Epithelial cell of esophagus (primary cell): ENCODE measurements at places on chromosomes 16 and 17.
A peak's percentile ranks its signal among the peaks of the same experiment; 100 is the strongest.

DNA sequence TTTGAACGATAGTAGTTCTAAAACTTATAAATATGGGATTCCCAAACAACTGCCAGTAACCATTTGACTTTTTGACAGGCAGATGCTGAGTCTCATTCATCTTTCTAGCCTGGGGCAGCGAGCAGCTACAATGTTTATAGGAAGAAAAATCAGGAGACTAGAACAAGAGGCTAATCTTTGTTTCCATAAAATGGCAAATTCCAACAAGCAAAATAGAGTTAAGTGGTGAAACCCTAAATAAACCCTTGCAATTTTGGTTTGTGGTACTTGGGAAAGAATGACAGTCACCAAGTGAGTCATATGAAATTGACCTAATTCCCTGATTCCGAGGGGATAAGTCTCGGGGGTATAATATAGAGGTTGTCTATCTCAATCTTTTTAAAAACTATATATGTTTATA lies 27.3 kb upstream of the HS3ST2 start:
- no peak for DNase-seq

GRCh38 chr16:12511708-12512107 lies 292.0 kb downstream of the CPPED1 start:
- DNase-seq = no peak

DNA sequence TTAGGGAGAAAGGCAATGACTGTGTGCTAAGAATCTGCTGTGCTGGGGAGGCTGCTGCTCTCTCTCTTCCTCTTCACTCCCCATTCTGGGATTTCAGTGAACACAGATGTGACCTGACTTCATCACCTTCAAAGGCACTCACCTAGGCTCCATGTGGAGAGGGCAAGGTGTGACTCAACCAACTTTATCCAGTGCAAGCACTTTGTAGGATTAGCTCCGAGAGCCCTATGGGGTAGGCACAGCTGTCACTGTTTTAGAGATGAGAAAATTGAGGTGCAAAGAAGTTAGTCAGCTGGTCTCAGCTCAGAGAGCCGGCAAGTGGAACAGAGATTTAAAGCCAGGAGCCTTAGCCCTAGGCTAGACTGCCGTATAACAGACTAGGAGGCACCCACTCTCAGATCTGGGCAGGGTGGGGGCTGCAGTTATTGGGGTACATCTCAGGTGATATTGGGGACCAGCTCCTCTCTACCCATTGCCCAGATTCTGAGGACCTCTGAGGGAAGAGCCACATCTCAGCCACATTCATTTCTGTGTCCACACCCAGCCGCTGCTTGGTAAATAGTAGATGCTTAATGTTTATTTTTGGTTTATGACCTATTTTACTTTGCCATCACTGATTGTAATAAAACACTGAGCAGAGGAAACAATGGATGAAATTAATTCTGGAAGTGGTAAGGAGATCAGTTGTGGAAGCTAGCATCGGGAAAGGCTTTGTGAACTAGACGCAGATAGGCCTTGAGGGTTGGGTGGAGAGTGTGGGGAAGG lies 138.8 kb downstream of the CCDC182 start:
- no peak for DNase-seq

DNA sequence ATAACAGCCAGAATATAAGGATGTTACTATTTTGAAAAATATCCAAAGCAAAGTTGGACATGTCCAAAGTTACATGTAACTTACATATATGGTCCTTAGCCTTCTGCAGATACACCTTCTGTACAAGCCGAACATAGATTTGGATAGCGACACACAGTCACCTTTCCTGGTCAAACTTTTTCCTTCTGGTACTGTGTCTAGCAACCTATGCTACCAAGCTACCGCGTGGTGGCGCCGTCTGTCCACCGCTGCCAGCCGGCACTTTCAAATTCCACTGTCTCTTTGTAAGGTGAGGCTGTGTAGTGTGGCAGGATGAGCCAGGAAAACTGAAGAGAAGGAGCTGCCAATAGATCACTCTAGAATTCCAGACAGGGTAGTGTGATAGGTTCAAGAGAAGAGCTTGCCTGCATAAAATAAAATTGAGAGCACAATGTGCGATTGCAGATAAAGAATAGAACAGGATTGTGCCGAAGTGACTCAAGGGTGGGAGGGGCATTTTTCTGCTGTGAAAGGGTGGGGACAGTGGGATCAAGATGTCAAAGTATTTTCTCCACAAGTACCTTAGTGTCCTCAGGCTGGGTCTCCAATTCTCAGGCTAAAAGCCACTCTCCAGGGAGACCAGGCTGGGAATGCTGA lies 366.9 kb downstream of the SLC39A11 start:
- peak; percentile 76 for DNase-seq

DNA sequence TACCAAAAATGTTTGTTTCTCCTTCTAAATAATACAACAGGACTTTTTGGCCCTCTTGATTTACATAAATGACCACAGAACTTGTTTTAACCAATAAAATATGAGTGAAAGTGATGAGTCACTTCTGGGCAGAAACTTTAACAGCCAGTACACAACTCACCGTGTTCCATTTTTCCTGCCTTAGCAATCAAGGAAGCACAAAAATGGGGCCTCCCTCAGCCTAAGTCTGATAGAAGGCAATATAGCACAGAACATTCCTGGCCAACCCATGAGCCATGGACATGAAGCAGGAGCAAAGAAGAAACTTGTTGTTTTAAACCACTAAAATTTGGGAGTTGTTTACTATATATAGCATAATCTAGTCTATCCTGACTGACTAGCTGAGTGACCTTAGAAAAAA lies 61.1 kb upstream of the MTMR4 start:
- peak; percentile 93 for DNase-seq

DNA sequence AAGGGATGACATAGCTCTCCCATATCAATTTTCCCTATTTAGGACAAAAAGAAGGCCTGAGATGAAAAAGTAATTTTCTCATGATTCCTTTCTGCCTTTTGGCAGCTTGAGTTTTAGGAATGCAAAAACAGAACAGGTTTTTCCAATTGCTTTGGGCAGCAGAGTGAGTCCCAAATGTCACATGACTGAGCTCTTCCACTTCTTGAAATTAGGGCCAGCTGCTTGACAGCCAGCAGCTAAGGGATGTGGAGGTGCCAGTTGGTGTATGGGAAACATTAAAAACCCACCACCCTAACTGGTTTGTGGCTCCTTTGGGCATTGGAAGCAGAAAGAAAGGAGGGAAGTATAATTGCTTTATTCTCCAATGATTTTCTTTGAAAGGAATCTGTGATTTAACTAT lies 133.8 kb upstream of the FAM20A start:
- no peak for DNase-seq

- no peak for DNase-seq
Observed at GRCh38 chr16:50298075-50298460, 31.7 kb downstream of the ADCY7 start.

DNA sequence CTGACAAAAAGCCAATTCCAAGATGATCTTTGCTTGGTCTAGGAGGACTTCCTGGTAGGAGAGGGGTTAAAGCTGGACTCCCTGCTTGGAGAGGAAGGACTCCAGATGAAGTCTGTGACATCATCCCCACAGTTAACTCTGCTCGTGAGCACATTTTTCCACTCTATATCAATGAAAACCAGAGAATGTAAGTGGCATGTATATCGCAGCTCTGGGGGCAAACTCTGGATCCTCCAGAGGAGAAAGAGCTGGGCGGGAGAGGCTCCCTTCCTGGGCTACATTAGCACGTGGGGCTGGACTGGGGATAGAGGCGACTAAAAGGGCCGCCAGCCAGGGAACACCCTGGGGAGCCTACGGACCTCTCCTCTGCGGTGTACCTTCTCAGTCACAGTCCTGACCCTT lies 34.1 kb downstream of the HIC1 start:
- no peak for DNase-seq
